ENCODE measurements at places on chromosomes 13 and 19.

- H3K4me3 ChIP-seq: no peak overlapping the region
- no peaks in the 10 kb centered on the region for H3K36me3 ChIP-seq
- no peaks in the 10 kb centered on the region for H3K4me1 ChIP-seq
- no peak overlapping the region for H3K27ac ChIP-seq
- no peak for DNase-seq
Measured at GRCh38 chr19:3805859-3806258, 19.7 kb upstream of the MATK start.

GRCh38 chr13:60312851-60313505 lies 84.0 kb upstream of the TDRD3 start:
- H3K4me1 ChIP-seq: no peaks in the 10 kb centered on the region
- H3K4me3 ChIP-seq: no peak overlapping the region
- H3K27ac ChIP-seq: no peak overlapping the region
- DNase-seq: no peak

- H3K4me3 ChIP-seq: no peak overlapping the region
- no peaks in the 10 kb centered on the region for H3K4me1 ChIP-seq
- H3K27ac ChIP-seq: peak overlapping the region; percentile 8
- DNase-seq: no peak
- H3K36me3 ChIP-seq: peaks cover 62% of the 10 kb centered on the region
Measured at GRCh38 chr13:32272021-32272683, 43.0 kb downstream of the ZAR1L start.

- H3K27ac ChIP-seq: no peak overlapping the region
- no peaks in the 10 kb centered on the region for H3K36me3 ChIP-seq
- no peaks in the 10 kb centered on the region for H3K27me3 ChIP-seq
- H3K4me1 ChIP-seq: no peaks in the 10 kb centered on the region
- no peak for DNase-seq
- H3K4me3 ChIP-seq: no peak overlapping the region
Measured at GRCh38 chr13:78841358-78841963, 182.5 kb upstream of the OBI1 start.

GRCh38 chr19:49084206-49085019 lies 838 bp upstream of the SNRNP70 start:
- peak overlapping the region; percentile 88 for H3K4me3 ChIP-seq
- H3K27me3 ChIP-seq: no peaks in the 10 kb centered on the region
- H3K36me3 ChIP-seq: no peaks in the 10 kb centered on the region
- H3K4me1 ChIP-seq: peaks cover 18% of the 10 kb centered on the region
- peak overlapping the region; percentile 93 for H3K27ac ChIP-seq

DNA sequence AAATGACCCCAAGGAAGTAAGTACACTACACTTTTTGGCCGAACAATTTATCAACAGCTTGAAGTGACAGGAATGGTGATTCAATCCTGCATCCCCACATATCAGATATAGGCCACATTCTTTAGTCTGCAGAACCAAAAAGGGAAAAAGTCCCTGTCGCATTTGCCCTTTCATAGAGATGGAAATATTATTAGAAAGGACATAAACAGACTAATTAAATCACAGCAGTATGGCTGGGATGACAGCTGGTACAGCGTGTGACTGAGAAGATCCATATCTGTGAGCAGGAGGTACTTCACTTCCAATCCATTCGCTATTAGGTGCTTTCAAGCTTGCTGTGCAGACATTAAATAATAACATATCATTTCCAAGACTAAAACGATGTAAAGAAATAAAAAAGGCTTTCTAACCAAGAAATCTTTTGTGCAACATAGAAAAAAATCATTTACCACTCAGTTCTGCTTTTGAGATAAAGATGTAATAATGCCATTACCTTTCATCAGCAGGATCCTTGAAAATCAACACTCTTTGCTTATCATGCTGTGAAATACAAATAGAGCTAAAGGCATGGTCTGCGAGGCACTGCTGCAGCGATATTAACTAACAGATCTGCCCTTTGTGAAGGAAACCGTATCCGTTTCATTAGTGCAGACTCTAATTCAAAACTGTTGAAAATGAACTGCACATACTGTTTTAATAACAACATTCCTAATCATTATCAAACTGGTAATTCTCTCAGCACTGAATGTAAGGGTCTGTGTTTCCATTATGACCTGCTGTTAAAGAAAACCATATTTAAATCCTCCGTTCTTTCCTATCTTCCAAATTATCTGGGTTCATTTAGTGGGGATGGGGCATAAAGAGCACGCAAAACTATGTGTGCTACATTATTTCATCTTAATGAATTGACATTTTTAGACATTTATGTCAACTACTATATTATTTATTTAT lies 245.6 kb downstream of the DACH1 start:
- H3K27ac ChIP-seq: no peak overlapping the region
- peaks cover 4% of the 10 kb centered on the region for H3K4me1 ChIP-seq
- DNase-seq: no peak
- no peak overlapping the region for H3K4me3 ChIP-seq
- H3K36me3 ChIP-seq: no peaks in the 10 kb centered on the region
- H3K27me3 ChIP-seq: no peaks in the 10 kb centered on the region

- H3K36me3 ChIP-seq: no peaks in the 10 kb centered on the region
- DNase-seq: no peak
- no peaks in the 10 kb centered on the region for H3K27me3 ChIP-seq
- peaks cover 12% of the 10 kb centered on the region for H3K4me1 ChIP-seq
- H3K4me3 ChIP-seq: no peak within 1 kb of the TSS
- no peak within 1 kb of the TSS for H3K27ac ChIP-seq
Measured at GRCh38 chr19:55464662-55465054, at the start of gene C19orf85. TSS of gene C19orf85 (minus strand) at chr19:55464751. CDS start at chr19:55464554, 197 bp downstream.

GRCh38 chr13:38941353-38941945 lies 49.2 kb downstream of the STOML3 start:
- no peaks in the 10 kb centered on the region for H3K27me3 ChIP-seq
- no peak overlapping the region for H3K27ac ChIP-seq
- H3K36me3 ChIP-seq: no peaks in the 10 kb centered on the region

DNA sequence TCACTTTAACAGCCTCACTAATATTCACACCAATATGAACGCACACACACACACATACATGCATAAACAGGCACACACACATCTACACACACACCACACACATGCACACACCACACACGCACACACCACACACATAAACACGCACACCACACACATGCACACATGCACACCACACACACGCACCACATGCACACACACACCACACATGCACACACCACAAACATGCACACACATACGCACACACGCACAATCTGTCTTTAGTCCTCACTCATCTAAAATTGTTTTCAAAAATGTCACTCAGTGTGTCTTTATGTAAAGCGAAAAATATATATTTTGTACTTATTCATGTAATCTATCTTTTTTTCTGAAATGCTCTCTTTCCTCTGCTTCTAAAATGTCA lies 158.1 kb upstream of the SGCG start:
- H3K27ac ChIP-seq: no peak overlapping the region
- no peak for DNase-seq
- peaks cover 2% of the 10 kb centered on the region for H3K27me3 ChIP-seq
- H3K36me3 ChIP-seq: no peaks in the 10 kb centered on the region

DNA sequence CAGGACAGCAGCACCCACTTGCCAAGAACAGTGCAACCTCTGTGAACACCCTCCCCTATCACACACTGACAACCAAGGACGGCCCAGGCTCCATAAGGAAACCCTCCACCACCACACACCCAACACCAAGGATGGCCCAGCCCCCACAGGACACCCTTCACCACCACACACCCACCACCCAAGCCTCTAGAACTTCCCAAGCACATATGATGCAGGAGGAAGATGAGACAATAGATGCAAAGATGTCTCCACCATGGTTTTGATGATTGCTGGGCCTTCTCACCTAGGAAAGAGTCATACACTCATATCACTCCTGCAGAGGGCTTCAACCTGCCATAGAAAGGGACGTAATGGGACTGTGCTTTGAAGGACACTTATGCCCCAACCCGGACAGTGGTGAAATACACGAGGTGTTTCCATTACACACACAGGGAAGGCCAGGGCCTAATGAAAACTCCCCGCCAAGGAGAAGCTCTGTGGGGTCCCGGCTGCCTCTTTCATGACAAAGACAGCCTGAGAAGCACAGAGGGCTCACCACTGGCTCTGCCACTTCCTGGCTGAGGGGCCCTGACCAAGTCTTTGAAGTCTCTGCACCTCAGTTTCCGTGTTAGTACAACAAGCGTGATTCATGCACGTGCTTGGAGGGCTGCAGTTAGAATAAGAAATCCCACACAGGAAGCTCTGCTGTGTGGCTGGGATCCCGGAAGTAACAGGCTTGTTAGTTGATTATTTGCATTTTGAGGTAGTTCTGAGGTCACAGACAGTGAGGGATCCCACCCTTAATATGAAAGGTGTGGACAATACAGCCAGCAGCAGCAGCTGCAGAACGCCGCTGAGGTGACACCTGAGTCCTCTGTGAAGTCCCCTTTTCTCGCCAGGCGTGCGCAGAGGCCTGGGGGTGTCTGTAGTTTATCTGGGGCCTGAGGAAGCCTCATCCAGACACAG lies 61.9 kb upstream of the ATP12A start:
- H3K4me1 ChIP-seq: no peaks in the 10 kb centered on the region
- no peak overlapping the region for H3K4me3 ChIP-seq
- no peak overlapping the region for H3K27ac ChIP-seq
- H3K27me3 ChIP-seq: no peaks in the 10 kb centered on the region
- no peak for DNase-seq
- no peaks in the 10 kb centered on the region for H3K36me3 ChIP-seq

Data from gastrocnemius medialis (tissue), 4 donors.